ENCODE measurements at places on chromosomes 12 and 14. TPM values are rescaled to one million over a fixed set of nuclear protein-coding genes. Genes with fewer than 3 reads are reported as not detected.

DNA sequence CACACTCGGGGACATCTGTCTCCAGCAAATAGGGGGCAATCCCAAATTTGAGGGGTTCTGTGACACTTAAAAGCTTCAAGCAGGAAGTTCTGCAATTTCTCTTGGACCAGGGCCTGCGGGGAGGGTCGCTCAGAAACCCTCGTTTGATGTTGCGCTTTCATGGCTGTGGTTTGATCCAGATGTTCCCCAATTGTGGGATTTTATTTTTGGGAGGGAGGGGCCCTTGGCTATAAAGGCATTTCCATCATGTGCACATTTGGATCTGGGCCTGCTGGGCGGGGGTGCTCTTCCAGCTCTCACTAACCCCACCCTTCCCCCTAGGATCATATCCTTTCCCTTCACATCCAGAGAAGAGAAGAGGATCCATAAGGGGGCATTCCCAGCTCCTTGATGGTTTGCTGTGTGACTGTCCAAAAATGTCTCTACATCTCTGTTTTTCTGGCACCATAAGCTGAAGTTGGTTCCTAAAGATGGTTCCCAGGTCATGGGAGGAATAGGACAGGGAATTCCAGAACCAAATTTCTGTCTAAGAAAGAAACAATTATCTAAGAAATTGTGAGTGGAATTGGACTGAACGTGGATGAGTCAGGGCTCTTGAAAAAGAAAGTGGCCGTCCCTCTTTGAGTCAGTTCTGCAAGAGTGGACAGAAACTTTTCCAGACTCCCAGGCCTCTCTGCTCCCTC lies 47.2 kb downstream of the SMUG1 start:
- DNase-seq = no peak

The INHBE gene
- 0.18 TPM for polyA plus RNA-seq

DNA sequence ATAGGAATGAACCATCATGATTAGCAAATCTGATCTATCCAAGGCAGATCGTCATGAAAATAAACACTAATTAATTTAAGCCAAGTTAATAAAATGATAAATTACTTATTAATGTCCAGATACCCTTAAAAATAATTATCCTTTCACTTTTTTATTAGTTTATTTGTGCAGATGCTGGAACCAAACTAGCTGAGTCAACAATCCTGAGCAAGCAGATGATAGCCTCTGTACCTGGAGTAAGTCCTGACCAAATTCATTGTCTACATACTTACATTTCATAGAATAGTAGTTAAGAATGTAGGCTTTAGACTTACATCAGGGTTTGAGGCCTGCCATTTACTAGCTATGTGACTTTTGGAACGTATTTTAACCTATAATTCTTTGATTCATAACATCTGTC lies 105.8 kb downstream of the PRIMA1 start:
- DNase-seq = no peak

GRCh38 chr14:41868396-41868795 lies 261.7 kb downstream of the LRFN5 start:
- no peak for DNase-seq

GRCh38 chr12:32366714-32367113 lies 32.6 kb upstream of the FGD4 start:
- DNase-seq = no peak

GRCh38 chr14:103179094-103179493 lies 55.8 kb downstream of the TNFAIP2 start:
- no peak for DNase-seq

The CD69 gene
- 0.14 TPM for polyA plus RNA-seq

DNA sequence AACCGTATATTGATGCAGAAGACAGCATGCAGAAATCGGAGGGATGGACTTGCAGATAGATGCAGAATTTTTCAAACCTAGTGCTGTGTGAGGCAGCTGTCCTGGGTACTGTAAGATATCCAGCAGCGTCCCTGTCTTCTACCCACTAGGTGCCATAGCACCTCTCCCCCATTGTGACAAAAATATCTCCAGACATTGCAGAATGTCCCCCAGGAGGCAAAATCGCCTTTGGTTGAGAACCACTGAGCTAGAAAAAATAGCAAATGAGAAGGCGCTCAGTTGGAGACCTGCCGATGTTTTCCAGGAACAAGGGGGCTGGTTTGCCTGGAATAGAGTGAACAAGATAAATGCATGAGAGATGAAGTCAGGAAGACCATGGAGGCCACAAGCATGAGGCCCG lies 67.9 kb upstream of the TMEM132D start:
- DNase-seq = no peak

DNA sequence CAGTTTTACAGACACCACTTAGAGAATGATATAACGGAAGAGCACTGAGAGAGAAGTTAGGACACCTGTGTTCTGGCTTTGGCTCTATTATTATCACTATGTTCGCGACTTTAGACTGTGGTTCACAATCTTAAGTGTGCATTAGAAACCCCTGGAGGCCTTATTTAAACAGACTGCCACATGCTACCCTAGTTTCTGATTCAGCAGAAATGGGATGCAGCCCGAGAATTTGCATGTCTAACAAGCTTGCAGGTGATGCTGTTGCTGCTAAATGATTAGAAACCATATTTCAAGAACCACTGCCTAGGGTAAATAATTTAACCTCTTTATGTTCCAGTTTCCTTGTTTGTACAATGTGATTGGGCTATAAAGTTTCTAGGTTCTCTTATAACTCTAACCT lies 3.6 kb upstream of the RAD51AP1 start:
- no peak for DNase-seq

- DNase-seq = no peak
Observed at GRCh38 chr12:16307856-16308475, 30.5 kb upstream of the SLC15A5 start.

The PTPRO gene
- 0.21 TPM for polyA plus RNA-seq

GRCh38 chr12:119956047-119956446 lies 33.0 kb upstream of the BICDL1 start:
- DNase-seq = no peak

GRCh38 chr12:1525858-1526257 lies 68.5 kb downstream of the FBXL14 start:
- no peak for DNase-seq

DNA sequence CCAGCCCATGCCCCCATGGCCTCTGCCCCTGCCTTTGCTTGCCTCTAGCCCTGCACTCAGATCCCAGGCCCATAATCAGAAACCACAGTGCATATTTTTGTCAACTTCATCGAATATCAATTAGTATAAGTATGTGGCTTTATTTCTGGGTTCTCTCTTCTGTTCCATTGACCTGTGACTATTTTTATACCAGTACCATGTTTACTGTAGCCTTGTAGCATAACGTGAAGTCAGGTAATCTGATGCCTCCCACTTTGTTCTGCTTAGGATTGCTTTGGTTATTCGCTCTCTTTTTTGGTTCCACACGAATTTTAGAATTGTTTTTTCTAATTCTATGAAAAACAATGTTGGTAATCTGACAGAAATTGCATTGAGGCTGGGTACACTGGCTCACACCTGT lies 14.9 kb downstream of the EEA1 start:
- DNase-seq = no peak

All from psoas muscle (tissue), 8 donors.